Activated CD8-positive, alpha-beta memory T cell treated with anti-CD3 and anti-CD28 coated beads, Interleukin-2, amount 10 ng/mL, durations not matched to agents 7 days and 5 days (primary cell): ENCODE measurements at places on chromosomes 2 and 18.

DNA sequence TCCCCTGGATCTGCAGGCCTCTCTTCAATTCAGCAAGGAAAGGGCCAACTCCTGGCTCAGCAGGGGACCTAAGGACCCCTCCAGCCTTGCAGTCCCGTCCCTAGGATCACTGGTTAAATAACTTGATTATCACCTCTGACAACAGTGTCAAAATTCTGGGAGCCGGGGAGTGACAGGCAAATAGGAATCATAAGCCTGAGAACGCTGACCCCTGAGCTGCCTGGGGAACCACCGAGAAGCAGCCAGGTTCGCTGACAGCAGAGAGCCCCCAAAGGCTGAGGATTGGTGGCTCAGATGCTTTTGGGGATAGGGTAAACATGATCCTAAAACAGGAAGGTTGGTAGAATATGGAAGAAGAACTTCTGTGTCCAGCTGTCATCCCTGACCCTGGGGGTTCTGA lies 17.5 kb upstream of the TNS1 start:
- no peak for DNase-seq

DNA sequence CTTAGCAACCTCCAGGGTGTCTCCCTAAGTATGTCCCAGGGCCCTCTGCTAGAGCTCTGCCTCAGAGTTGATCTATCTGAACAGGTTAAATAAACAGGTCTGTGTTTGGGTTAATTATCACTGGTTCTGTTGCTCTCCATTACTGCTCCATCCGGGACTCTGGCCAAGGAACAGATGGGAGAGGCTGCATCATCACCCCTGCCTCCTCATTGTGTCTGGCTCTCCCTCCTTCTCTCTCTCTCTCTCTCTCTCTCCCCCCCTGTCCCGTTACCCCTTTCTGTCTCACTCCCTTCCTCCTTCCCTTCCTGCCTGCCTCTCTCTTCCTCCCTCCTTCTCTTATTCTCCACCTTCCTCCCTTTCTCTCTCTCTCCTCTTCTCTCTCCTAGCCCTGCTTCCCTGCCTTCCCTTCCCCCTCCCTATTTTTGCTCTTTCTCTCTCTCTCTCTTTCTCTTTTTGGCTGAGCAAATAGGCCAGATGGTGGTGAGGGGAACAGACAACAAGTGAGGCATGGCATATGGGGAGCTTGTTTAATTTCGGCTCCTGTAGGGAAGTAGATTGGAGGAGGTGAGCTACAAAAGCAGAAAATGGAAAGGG lies 62.1 kb downstream of the SETBP1 start:
- no peak for DNase-seq

- DNase-seq: no peak
Observed at GRCh38 chr2:218129458-218130135, 3.8 kb downstream of the CXCR2 start.

- no peak for DNase-seq
Observed at GRCh38 chr2:46980786-46981573, 65.4 kb upstream of the MCFD2 start.

- no peak for DNase-seq
Observed at GRCh38 chr2:45257820-45258219, 248.6 kb upstream of the SIX2 start.

DNA sequence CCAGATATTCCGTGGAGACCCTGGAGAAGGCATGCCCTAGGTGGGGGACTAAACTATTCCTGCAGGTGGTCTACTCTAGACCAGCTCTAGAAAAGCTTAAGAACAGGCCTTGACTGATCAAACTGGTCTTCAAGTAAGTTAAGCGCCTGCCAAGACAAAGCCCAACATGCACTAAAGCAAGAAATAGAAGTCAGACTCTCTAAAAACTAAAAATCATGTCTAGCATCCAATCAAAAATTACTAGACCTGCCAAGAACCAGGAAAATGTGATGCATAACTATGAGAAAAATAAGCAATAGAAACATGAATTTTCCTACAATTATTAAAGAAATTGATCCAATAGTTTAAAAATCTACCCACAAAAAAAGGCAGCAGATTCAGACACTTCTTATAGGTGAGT lies 13.6 kb downstream of the KIF1A start:
- DNase-seq: no peak

GRCh38 chr2:94871226-94872087 lies at the start of gene TEKT4:
TEKT4 (plus strand) TSS chr2:94871430; CDS start chr2:94871580, 150 bp downstream.
- DNase-seq: peak; percentile 35

GRCh38 chr18:65822826-65823225 lies 72.0 kb downstream of the CDH7 start:
- DNase-seq: no peak

- no peak for DNase-seq
Observed at GRCh38 chr2:181885096-181885495, 6.4 kb upstream of the ITPRID2 start.

GRCh38 chr2:21468624-21469023 lies 344.9 kb downstream of the TDRD15 start:
- DNase-seq: no peak

DNA sequence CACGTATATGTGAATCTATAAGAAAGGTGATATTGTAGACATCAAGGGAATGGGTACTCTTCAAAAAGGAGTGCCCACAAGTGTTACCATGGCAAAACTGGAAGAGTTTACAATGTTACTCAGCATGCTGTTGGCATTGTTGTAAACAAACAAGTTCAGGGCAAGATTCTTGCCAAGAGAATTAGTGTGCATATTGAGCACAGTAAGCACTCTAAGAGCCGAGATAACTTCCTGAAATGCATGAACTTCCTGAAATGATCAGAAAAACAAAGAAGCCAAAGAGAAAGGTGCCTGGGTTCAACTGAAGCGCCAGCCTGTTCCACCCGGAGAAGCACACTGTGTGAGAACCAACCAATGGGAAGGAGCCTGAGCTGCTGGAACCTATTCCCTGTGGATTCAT lies 101.0 kb downstream of the HS6ST1 start:
- no peak for DNase-seq

DNA sequence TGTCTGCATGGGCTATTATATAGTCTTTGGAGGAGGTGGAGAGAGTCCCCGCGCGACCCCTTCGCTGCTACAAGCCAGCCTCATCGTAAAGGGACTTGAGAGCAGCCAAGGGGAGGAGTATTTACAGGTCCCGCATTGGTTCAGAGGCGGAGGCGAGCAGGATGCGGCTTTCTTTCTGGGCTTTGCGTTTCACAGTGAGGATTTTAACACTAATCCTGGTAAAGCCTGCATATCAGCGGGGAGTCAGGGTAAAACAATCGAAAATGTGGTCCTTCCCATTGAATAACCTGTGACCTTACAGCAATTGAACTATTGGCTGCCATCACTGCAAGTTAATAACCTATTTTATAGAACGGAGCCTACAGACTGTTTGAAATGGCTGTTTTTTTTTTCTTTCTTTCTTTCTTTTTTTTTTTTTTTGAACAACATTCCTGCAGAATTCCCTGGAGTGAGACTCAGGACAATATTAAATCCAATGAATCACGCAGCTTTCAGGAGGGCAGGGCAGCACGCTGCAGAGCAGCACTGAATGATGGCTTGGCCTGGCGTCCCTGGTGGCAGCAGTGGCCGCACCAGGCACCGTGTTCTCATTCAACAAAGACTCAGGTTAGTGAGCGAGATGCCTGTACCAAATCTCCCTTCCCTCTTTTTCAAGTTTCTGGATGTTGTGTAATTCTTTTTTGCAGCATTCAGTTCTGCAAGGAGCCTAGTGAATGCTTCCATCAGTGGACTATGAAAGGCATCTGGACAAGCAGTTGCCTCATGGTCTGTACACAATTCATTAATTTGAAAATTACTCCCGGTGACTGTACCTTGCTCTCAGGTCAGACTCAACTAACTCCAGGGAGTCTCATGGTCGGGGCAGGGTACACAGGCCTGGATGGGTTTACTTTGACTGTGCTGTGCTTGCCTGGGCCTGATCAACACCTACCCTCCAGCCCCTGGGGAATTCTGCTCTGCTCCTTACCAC lies 19.8 kb downstream of the SMIM21 start:
- no peak for DNase-seq

DNA sequence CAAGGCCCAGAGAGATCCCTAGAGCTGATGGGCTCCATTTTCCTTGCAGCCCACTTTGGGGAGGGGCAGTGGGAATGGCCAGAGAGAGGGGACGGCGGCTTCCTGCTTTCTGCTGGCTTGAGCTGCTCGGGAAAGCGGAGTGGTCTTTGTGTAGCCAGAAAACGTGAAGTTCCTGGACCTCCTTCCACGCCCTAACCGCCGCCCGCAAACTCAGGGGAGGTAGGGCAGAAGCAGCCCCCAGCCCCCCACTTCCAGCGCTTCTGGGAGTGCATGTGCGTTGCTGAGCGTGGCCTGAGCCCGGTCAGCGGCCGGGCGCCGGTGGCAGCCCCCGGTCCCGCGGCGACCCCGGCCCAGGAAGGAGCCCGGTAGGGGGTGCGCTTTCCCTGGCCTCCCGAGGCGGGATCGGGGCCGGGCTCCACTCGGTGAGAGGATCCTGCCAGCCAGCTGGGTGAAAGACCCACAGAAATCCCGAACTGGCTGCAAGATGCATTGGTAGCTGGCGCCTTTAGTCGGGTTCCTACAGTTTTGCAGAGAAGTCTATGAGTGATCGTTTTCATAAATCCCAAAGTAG lies 25.3 kb upstream of the BOD1L2 start:
- DNase-seq: no peak

DNA sequence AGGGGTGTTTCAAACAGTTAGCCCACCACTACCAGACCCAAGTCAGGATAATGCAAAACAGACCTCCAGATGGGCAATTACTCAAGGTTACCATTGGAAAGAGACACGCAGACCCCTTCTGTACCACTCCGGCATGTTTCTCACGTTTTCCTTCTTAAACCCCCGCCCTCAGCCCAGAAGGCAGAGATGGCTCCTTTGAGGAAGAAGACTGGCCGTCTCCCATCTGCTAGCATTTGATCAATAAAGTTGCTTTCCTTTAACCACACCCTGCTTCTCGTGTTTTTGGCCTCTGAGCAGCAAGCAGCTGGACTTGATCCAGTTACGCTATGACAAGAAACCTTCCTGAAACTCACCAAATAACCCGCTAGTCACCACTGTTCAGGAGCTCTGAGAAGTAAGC lies 1012.4 kb upstream of the GYPC start:
- DNase-seq: no peak
